ENCODE measurements at places on chromosomes 3 and 15. TPM values are rescaled to one million over a fixed set of nuclear protein-coding genes. Genes with fewer than 3 reads are reported as not detected.

DNA sequence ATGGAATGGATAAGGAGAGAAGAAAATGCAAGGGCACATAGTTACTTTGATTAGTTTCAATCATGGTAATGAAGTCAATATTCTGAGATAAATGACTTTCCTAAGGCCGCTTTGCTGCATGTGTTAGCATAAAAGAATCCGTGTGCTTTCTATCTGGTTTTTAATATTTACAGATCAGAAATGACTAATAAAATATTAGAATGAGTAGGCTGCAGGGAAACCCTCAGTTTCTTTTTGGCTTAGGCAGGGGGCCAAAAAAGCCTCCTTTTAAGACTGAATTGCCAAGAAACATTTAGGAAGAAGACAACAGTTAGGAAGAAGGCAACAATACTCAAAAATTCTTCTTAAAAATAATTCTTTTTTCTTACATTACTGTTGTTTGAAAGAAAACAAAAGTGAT is 11.6 kb downstream of the NEK11 start:
- DNase-seq = no peak

- no peak for DNase-seq
Observed at GRCh38 chr15:38647683-38648082, 83.1 kb upstream of the RASGRP1 start.

- DNase-seq = no peak
Observed at GRCh38 chr15:93168910-93169309, 79.9 kb upstream of the RGMA start.

DNA sequence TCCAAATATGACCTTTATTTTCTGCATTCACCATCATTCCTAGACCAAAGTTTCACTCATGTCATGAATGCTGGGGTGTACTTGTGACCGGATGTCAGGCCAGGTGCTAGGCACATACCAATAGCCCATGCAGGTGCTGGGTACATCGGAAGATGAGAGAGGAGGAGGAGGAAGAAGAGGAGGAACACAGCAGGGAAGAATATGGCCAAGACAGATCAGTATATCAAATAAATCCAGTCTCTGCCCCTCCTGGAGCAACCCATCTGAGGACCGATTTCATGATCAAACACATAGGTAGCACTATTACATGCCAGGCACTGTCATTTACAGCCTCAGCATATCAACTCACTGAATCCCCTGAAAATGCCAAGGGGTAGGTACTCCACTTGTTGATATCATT is 3.0 kb upstream of the WNT7A start:
- no peak for DNase-seq

DNA sequence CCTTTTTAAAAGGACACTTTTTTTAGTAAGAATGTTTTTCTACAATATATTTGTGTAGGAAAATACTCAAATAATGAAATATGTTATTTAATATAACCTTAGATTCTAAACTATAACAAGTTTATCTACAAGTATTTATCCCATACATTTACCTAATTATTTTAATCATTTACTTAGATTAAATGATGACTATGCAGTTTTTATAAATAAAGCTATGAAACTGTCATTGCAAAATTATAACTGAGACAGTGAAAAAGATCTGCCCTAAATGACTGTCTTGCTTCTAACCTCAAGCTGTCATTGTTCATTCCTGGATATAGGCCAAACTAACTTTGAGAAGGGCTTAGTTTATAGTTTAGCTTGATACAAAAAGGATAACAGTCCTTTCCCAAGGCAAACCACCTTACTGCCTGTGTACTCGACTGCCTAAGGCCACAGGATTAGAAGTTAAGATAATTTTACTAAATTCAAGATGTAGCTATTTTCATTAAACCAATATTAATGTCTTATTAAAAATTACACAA is 84.1 kb downstream of the GLDN start:
- DNase-seq = no peak

- no peak for DNase-seq
Observed at GRCh38 chr15:67146234-67146633, 80.8 kb downstream of the SMAD3 start.

- DNase-seq = no peak
Observed at GRCh38 chr15:59896663-59897074, 107.4 kb upstream of the FOXB1 start.

GRCh38 chr3:161852744-161853143 is 356.1 kb downstream of the OTOL1 start:
- DNase-seq = no peak

- no peak for DNase-seq
Observed at GRCh38 chr3:80215191-80215590, 447.4 kb upstream of the ROBO1 start.

GRCh38 chr3:52128118-52128683 is 26.0 kb downstream of the POC1A start:
- DNase-seq = no peak

GRCh38 chr3:120177151-120177550 is 82.9 kb upstream of the GSK3B start:
- DNase-seq = no peak

The FOXL2NB gene
- 0.06 TPM for polyA plus RNA-seq

The ISG20 gene
- 0.62 TPM for polyA plus RNA-seq

The CDCP1 gene
- polyA plus RNA-seq = 0.34 TPM

The RASL12 gene
- polyA plus RNA-seq = 12.7 TPM

The CLRN1 gene
- polyA plus RNA-seq = 0.23 TPM

The CDC25A gene
- polyA plus RNA-seq = 3.1 TPM

The RYR3 gene
- 54.3 TPM for polyA plus RNA-seq

The COPB2 gene
- polyA plus RNA-seq = 90.8 TPM
